ENCODE measurements at places on chromosomes 2 and 18.

- H3K27ac ChIP-seq = no peak overlapping the region
- H3K4me1 ChIP-seq = no peaks in the 10 kb centered on the region
- no peaks in the 10 kb centered on the region for H3K27me3 ChIP-seq
- no peaks in the 10 kb centered on the region for H3K36me3 ChIP-seq
- H3K4me3 ChIP-seq = no peak overlapping the region
These were observed 49.5 kb downstream of the IKZF2 start for GRCh38 chr2:213101692-213102460.

DNA sequence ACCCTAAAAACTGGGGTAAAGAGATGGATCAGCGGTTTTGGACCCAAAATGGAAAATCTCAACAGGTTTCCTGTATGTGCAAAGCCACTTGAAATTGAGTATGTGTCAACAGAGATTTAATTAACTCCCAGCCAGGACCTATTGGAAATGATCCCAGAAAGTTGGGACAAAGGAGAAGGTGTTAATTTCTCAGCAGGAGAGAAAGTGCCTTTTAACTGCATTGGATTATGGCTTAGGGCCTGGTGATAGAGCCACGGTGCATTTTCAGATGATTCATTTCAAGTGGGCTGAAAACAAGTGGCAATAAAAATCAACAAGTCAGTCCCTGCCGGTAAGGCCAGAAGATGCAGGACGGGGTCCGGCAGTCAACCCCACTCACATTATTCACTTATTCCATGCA, 80.2 kb upstream of the BCL11A start:
- H3K4me3 ChIP-seq = no peak overlapping the region
- no peaks in the 10 kb centered on the region for H3K4me1 ChIP-seq

DNA sequence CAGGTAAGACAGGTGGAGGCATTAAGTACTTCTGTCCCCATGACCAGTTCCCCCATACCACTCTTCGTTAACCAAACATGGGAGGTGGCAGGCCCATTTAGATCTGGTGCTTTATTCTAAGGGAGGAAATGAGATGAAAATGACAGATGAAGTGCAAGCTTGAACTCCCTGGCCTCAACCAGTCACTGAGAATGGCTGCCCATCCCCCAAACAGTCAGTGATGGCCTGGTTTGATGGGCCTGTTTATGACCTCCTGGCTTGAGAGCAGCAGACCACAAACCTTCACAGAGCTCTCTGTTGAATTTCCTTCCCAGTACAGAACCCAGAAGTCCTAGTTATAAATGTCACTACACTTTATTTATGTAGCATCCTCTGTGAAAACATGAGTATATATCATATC, 31.1 kb downstream of the EPAS1 start:
- H3K27ac ChIP-seq = peak overlapping the region; percentile 74
- H3K36me3 ChIP-seq = no peaks in the 10 kb centered on the region
- no peak for DNase-seq
- no peak overlapping the region for H3K4me3 ChIP-seq
- no peaks in the 10 kb centered on the region for H3K27me3 ChIP-seq

- no peaks in the 10 kb centered on the region for H3K4me1 ChIP-seq
- H3K27me3 ChIP-seq = no peaks in the 10 kb centered on the region
- H3K4me3 ChIP-seq = no peak overlapping the region
- no peaks in the 10 kb centered on the region for H3K36me3 ChIP-seq
These were observed 1.8 kb upstream of the CPO start for GRCh38 chr2:206937555-206937954.

- DNase-seq = no peak
- no peak overlapping the region for H3K4me3 ChIP-seq
- H3K4me1 ChIP-seq = no peaks in the 10 kb centered on the region
These were observed 107.2 kb upstream of the UBE2E3 start for GRCh38 chr2:180873219-180873618.

GRCh38 chr2:113705982-113706523, 50.4 kb downstream of the SLC35F5 start:
- H3K36me3 ChIP-seq = no peaks in the 10 kb centered on the region
- no peak for DNase-seq
- H3K4me3 ChIP-seq = no peak overlapping the region
- no peaks in the 10 kb centered on the region for H3K27me3 ChIP-seq
- no peaks in the 10 kb centered on the region for H3K4me1 ChIP-seq

DNA sequence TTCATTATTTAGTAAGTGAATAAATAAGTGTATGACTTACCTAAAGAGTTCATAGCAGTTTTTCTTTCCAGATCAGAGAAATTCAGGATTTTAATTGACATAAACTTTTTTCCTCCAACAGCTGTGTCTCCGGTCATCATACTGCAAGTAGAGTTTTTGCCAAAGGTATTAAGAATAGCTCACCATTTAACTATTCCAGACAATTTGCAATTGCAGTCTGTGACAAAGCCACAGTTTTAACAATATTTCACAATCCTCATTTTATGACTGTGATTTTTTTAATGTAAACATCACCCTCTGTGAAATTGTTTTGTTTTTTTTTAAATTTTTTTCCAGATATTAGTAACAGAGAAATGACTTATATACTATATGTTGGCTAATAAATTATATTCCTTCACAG, 199.1 kb downstream of the TRIB2 start:
- H3K27me3 ChIP-seq = no peaks in the 10 kb centered on the region
- no peak for DNase-seq
- no peaks in the 10 kb centered on the region for H3K36me3 ChIP-seq
- H3K27ac ChIP-seq = no peak overlapping the region
- H3K4me1 ChIP-seq = no peaks in the 10 kb centered on the region

DNA sequence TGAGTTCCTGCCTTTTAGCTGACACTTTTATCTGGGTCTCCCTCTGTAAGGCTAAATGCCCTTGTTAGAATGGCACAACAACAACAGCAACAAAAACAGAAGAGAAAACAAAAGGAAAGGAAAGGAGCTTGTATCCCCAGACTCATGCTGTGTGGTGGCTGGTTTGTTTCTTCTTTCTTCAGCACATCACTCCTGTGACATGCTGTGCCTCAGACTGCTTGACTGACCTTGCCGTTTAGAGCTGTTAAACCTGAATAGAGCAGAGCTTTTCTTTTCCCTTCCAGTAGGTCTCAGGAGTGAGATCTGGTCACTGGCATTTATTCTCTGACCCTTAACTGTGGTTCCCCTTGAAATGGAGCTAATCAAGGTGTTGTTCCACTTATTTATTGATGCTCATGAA, 18.9 kb downstream of the GALNT13 start:
- H3K27ac ChIP-seq = no peak overlapping the region
- H3K27me3 ChIP-seq = no peaks in the 10 kb centered on the region
- no peaks in the 10 kb centered on the region for H3K4me1 ChIP-seq

- H3K27me3 ChIP-seq = no peaks in the 10 kb centered on the region
- H3K4me1 ChIP-seq = peaks cover 4% of the 10 kb centered on the region
- H3K27ac ChIP-seq = peak overlapping the region; percentile 81
- no peaks in the 10 kb centered on the region for H3K36me3 ChIP-seq
- peak overlapping the region; percentile 73 for H3K4me3 ChIP-seq
These were observed 722 bp upstream of the C2orf15 start for GRCh38 chr2:99140860-99141109.

- no peaks in the 10 kb centered on the region for H3K36me3 ChIP-seq
- no peaks in the 10 kb centered on the region for H3K4me1 ChIP-seq
- no peak overlapping the region for H3K27ac ChIP-seq
- DNase-seq = no peak
- H3K4me3 ChIP-seq = no peak overlapping the region
These were observed 50.1 kb downstream of the UBR3 start for GRCh38 chr2:169877398-169877797.

- DNase-seq = no peak
- H3K36me3 ChIP-seq = no peaks in the 10 kb centered on the region
- no peak overlapping the region for H3K27ac ChIP-seq
- no peaks in the 10 kb centered on the region for H3K4me1 ChIP-seq
These were observed 202.3 kb downstream of the MYCN start for GRCh38 chr2:16142383-16143361.

GRCh38 chr2:151111599-151112278, 149.9 kb downstream of the RBM43 start:
- no peak overlapping the region for H3K4me3 ChIP-seq
- H3K4me1 ChIP-seq = no peaks in the 10 kb centered on the region
- no peak overlapping the region for H3K27ac ChIP-seq

- H3K27me3 ChIP-seq = no peaks in the 10 kb centered on the region
- no peak overlapping the region for H3K27ac ChIP-seq
- H3K4me3 ChIP-seq = no peak overlapping the region
- H3K36me3 ChIP-seq = no peaks in the 10 kb centered on the region
- H3K4me1 ChIP-seq = no peaks in the 10 kb centered on the region
These were observed 2.2 kb upstream of the SERTAD2 start for GRCh38 chr2:64655873-64656272.

GRCh38 chr2:59791004-59791618, 762.3 kb downstream of the BCL11A start:
- H3K4me1 ChIP-seq = no peaks in the 10 kb centered on the region
- no peaks in the 10 kb centered on the region for H3K36me3 ChIP-seq
- no peak overlapping the region for H3K27ac ChIP-seq
- no peak for DNase-seq
- no peak overlapping the region for H3K4me3 ChIP-seq

GRCh38 chr2:9984217-9984739, 32.8 kb downstream of the GRHL1 start:
- no peaks in the 10 kb centered on the region for H3K4me1 ChIP-seq
- no peaks in the 10 kb centered on the region for H3K36me3 ChIP-seq
- peak overlapping the region; percentile 49 for H3K27ac ChIP-seq
- no peak for DNase-seq
- H3K27me3 ChIP-seq = no peaks in the 10 kb centered on the region

DNA sequence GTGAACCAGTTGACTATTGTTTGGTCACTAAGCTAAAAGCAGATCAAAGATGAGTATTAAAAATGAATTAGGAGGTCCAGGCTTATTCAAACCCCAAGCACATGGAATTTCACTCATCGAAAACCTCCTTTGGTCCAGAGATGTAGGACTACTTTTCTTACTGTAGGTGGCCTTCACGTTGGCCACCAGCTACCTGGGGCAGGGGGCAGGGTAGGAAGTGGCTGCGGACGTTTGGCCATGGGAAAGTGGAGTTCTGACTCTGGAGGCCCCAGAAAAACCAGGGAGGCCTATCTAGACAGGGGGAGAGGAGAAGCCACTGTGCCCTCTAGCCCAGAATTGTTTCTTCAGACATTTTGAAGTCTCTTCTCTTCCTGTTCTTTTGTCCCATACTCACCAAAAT, 31.8 kb upstream of the CABLES1 start:
- no peak for DNase-seq
- no peaks in the 10 kb centered on the region for H3K4me1 ChIP-seq
- H3K27me3 ChIP-seq = no peaks in the 10 kb centered on the region
- no peak overlapping the region for H3K4me3 ChIP-seq

DNA sequence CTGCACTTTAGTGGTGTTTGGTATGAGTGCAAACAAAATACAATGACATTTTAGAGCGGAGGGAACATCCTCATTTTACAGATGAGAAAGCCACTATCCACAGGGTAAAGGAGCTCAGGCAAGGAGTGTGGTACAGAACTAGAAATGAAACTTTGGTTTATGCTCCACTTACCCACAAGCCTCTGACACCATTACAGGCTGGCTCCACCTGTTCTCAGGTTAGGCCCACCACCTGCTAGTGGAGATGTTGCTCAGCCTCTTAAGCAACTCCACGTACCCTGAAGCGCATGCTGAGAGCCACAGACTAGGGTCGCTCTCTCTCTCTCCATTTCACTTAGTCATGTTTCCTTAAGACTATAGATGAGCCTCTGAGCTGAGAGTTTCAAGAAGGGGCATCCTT, 130.0 kb downstream of the MBD2 start:
- H3K4me1 ChIP-seq = no peaks in the 10 kb centered on the region
- H3K27me3 ChIP-seq = no peaks in the 10 kb centered on the region
- no peaks in the 10 kb centered on the region for H3K36me3 ChIP-seq
- H3K4me3 ChIP-seq = no peak overlapping the region

- no peaks in the 10 kb centered on the region for H3K36me3 ChIP-seq
- no peak for DNase-seq
- H3K4me1 ChIP-seq = no peaks in the 10 kb centered on the region
- H3K27me3 ChIP-seq = no peaks in the 10 kb centered on the region
- no peak overlapping the region for H3K27ac ChIP-seq
- H3K4me3 ChIP-seq = no peak overlapping the region
These were observed 242.6 kb upstream of the FBXO11 start for GRCh38 chr2:48148841-48149430.

GRCh38 chr18:26869640-26870039, 4.1 kb upstream of the AQP4 start:
- DNase-seq = no peak
- H3K36me3 ChIP-seq = no peaks in the 10 kb centered on the region
- H3K27ac ChIP-seq = no peak overlapping the region
- H3K4me3 ChIP-seq = no peak overlapping the region

- no peak overlapping the region for H3K4me3 ChIP-seq
- no peak overlapping the region for H3K27ac ChIP-seq
- H3K27me3 ChIP-seq = no peaks in the 10 kb centered on the region
- no peaks in the 10 kb centered on the region for H3K36me3 ChIP-seq
These were observed 1.3 kb upstream of the TGFBRAP1 start for GRCh38 chr2:105330681-105331375.

DNA sequence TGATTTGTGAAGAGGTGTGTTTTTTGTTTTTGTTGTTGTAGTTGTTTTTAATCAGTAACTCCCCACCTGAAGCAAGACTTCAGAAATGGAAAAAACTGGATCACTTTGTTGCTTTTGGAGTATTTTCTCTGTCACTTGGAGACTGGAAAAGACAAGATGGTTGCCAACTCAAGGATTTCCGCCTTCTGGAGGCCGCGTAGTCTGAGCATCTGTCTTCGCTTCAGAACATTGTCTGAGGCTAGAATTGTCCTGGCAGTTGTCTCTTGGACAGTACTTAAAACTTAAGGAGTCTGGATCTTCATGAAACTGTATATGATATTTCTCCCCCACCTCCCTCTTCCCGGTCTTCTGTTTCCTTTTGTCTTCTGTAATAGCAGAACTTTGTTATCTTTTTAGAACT, 67.7 kb downstream of the ARHGAP28 start:
- H3K27me3 ChIP-seq = no peaks in the 10 kb centered on the region
- H3K4me3 ChIP-seq = no peak overlapping the region
- no peak overlapping the region for H3K27ac ChIP-seq
- no peak for DNase-seq
- H3K4me1 ChIP-seq = no peaks in the 10 kb centered on the region

GRCh38 chr2:96151595-96152303, 6.5 kb upstream of the DUSP2 start:
- no peaks in the 10 kb centered on the region for H3K4me1 ChIP-seq
- H3K4me3 ChIP-seq = no peak overlapping the region

DNA sequence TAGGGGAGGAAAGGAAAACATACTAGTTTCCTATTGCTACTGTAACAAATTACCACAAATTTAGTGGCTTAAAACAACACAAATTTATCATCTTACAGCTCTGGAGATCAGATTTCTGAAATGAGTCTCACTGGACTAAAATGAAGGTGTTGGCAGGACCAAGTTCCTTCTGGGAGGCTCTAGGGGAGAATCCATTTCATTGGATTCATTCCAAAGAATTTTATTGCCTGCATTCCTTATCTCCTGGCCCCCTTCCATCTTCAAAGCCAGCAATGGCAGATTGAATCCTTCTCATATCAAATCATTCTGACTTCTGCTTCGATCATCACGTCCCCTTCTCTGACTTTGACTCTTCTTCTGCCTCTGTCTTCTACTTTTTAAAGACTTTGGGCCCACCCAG, 250.9 kb downstream of the IRS1 start:
- no peak for DNase-seq
- no peak overlapping the region for H3K4me3 ChIP-seq
- H3K27ac ChIP-seq = no peak overlapping the region
- H3K4me1 ChIP-seq = no peaks in the 10 kb centered on the region
- no peaks in the 10 kb centered on the region for H3K36me3 ChIP-seq

Data from uterus (tissue), 4 donors.